ENCODE measurements at places on chromosomes 2 and 18.

DNA sequence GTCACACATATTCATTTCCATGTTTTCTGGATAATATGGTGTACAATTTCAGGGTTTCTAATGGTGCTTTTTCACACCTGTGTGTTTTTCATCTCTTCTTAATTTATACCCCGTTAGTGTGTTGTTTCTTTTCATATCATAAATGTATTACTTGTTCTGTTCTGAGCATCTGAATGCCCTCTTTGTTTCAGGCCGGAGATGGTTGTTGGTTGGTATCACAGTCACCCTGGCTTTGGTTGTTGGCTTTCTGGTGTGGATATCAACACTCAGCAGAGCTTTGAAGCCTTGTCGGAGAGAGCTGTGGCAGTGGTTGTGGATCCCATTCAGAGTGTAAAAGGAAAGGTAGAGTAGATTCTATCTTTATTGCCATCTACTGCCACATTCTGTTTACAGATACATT, 45.1 kb upstream of the TBR1 start:
- no peak for DNase-seq

- no peak for DNase-seq
Observed at GRCh38 chr2:219285894-219286425, 6.8 kb downstream of the DNAJB2 start.

GRCh38 chr2:144259332-144259731, 260.6 kb downstream of the ZEB2 start:
- DNase-seq: no peak

GRCh38 chr2:68295516-68295915, 24.2 kb downstream of the CNRIP1 start:
- no peak for DNase-seq

- no peak for DNase-seq
Observed at GRCh38 chr2:218879776-218880101, 913 bp upstream of the WNT10A start.

DNA sequence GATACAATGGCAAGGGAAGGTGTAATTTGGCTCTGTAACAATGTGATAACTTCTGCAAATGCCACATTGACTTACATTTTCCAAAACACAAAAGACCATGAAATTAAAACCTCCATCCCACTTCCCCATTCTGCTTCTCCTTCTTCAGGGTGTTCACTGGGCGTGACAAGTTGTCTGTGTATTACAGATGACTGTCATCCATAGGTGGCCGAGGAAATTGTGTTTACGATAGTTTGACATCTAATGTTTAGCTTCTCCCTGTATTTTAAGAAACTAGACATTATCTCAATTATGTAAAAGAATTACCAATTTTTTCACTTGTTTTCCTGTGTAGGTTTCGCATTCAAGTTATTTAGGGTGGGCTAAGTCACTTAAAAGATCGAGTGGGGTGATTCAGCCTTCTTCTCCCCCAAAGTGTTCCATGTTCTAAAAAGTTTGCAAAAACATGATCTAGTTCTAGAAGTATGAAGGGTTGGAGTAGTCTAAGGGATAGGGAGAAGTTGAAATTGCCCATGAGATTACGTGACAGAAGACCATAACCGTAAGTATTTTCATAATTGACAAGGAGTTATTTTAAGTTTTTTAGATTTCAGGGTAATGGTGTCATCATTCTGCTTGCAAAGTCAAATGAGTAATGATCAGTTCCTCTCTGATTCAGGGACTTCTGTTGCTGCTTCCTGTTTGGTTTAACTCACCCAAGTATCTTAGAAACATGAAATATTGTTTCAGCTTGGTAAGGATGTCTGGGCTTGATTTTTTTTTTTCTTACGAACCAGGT, 25.2 kb upstream of the CYTIP start:
- no peak for DNase-seq

DNA sequence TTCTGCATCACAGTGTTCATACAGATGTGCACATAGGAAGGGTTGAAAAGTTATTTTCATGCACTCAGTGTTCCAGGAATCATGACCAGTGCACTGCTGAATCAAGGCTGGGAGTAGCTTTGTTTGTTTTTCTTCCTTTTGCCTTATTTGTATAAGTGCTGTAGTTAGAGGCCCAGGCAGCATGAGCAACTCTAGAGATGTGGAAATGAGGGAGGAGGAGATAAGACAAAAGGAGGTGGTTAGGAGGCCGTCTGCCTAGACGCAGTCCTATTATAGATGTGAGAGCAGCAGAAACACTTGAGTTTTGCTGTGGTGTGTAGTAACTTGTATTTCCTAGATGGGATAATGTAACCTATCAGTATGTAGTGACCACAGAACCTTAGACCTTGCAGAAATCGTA, 264.3 kb upstream of the RASGRP3 start:
- DNase-seq: no peak

DNA sequence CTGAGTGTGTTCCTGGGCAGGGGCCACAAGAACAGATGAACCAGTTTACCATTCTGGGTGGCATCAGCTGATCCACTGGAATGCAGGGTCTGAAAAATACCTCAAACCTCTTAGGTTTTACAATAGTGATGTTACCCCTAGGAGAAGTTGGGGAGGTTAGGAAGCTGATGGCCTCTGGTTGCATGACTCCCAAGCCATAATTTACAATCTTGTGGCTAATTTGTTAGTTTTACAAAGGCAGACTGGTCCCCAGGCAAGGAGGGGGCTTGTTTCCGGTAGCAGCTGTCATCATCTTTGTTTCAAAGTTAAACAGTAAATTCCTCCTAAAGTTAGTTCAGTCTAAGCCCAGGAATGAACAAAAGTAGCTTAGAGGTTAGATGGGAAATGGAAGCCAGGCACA, 113.8 kb upstream of the SLC38A11 start:
- no peak for DNase-seq

DNA sequence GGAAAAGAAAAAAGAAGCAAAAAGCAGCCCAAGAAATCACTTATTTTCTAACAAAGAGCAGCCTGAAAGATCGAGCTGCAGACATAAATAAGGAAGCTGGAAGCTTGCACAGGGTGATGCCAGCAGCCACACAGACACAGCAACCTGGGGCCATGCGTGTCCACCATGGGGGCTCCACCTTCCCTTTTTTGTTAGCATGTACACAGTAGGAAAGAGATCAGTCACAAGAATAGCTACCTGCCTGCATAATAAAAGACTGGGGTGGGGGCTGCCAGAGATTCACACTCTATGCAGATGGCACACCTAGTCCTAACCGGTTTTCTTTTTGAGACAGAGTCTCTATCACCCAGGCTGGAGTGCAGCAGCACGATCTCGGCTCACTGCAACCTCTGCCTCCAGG, 2.9 kb upstream of the CNOT11 start:
- DNase-seq: no peak

DNA sequence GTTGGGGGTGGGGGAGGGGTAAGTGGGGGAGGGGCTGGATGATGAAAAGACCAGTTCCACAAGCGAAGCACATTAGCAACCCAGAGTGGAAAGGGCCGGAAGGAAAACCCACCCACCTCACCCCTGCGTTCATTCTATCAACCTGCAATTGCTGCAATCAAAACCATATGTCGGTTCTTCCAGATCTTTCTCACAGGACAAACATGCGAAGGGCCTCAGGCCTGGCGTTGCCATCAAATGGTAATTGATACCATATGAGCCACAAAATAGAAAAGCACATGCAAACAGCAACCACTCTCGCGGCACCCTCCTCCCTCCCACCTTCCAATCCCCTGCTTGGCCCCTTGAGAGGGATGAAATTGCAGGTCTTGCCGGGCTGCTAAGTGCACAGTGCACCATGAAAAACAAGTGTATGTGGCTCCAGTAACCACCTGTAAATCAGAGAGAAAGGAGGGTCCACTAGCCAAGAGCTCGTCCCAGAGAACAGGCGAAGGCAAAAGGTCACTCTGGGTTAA, 287.5 kb downstream of the TCF4 start:
- DNase-seq: no peak

- no peak for DNase-seq
Observed at GRCh38 chr18:38900445-38900844, 1334.8 kb upstream of the CELF4 start.

- no peak for DNase-seq
Observed at GRCh38 chr2:141911485-141912066, 219.2 kb downstream of the LRP1B start.

DNA sequence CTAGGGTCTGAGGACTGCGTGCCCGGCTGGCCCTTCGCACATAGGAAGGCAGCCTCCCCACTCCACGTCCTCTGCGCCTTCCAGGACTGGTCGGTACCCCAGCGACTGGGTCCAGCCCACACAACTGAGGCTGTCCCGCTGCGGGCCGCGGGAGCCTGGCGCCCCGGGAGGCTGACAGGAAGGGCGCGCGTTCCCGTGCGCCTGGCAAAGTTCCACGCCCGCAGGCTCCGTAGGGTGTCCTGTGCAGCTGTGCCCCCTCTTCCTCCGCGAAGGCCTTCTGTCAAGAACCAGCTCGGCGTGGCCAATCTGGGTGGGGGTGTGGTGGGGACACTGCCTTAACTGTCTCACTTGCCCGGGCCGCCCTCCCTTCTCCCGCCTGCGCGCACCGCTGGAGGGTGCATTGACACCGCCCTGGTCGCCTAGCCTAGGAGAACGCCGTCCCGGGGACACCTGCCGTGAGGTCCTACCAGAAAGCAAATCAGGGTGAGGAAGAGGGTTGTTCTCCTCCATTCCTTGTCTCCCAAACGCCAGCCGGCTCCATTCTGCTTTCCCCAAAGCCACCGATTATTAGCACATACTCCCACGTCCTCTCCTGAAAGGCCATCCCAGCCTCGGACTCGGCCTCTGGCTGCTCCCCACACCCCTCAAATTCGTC, 618 bp upstream of the LYPD1 start:
- DNase-seq: no peak

DNA sequence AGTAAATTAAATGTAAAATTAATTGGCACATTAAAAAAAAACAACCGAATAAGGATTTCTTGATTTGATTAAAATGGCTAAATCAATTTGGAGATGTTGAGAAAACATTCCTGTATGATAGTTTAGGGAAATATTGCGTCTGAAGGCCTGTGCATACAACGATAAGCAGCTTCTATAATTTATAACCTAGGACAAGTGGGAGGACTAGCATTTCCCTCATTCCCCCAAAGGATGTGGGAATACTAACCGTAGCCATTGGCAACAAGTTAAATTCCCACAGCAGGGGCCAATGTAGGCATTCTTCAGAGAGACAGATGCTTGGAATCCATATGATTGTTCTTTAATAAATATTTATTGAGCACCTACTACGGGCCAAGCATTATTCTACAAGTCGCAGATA, 134.5 kb downstream of the NYAP2 start:
- DNase-seq: no peak

GRCh38 chr2:224685121-224685520, 31.0 kb downstream of the CCDC195 start:
- DNase-seq: no peak

GRCh38 chr2:238164906-238165287, 6.1 kb downstream of the ERFE start:
- no peak for DNase-seq

DNA sequence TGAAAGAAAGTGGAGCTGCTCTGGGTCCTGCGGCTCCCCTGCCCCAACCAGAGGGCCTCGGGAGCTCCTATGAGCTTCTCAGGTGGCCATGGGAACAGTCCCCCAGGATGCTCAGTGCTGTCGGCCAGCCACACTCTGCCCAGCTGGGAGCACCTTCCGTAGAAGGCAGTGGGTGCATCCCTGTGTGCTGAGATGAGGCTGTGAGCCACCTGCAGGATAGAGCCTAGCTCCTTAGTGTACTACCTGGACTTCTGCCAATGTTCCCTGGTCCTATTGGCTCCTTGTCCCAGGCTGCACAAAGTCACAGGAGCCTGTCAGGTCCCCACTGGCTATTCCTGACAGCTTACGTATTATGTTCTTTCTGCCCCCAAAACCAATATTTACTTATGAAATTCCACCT, 16.1 kb downstream of the PRELID3A start:
- DNase-seq: no peak

DNA sequence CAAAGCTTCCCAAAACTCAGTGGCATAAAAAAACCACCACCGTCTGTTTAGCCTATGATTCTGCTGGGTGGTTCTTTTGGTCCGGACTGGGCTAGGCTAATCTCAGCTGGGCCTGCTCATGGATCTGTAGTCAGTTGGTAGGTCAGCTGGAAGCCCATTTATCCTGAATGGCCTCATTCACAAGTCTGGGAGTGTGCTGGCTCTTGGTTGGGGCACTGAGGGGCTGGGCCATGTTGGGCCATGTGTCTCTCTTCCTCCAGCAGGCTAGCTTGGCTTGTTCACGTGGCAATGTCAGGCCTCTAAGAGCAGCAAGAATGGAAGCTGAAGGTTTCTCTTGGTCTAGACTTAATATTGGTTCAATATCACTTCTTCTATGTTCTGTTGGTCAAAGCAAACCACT, 95.7 kb upstream of the HS6ST1 start:
- DNase-seq: no peak

GRCh38 chr2:170101789-170102188, 76.2 kb upstream of the MYO3B start:
- no peak for DNase-seq

GRCh38 chr2:38682008-38682575, 16.2 kb downstream of the GALM start:
- no peak for DNase-seq

DNA sequence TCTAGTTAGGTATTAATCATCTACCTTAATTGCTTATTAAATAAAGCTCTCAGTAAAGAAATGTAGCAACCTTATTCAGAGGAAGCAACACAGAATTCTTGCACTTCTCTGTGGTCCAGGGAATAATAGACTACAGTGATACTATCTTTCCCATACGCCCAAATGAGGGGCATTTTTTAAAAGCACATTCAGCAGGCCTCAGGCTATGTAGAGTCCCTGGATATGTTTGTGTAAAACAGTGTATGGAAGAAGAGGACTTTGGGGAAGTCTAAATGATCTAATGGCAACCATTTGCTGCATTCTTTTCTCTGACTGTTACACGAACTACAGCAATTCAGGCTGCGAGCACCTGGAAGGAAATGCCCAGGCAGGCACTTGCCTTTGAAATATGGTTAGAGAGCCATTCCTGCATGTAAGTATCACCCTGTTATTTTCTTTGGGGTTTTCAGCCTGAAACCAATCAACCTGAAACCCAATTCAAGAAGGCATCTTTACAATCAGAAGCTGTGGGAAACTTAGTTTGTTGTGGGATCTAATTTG, 1814.7 kb upstream of the CELF4 start:
- DNase-seq: no peak

Data from activated CD4-positive, CD25-positive, alpha-beta regulatory T cell (primary cell).